ENCODE measurements at places on chromosomes 1 and 21.

GRCh38 chr1:176996456-176997090 is 167.9 kb downstream of the ASTN1 start:
- H3K4me3 ChIP-seq: no peak overlapping the region
- H3K27me3 ChIP-seq: peaks cover 6% of the 10 kb centered on the region
- no peak overlapping the region for H3K27ac ChIP-seq
- no peaks in the 10 kb centered on the region for H3K36me3 ChIP-seq

GRCh38 chr1:204416589-204417073 is 5.0 kb upstream of the PPP1R15B start:
- peaks cover 21% of the 10 kb centered on the region for H3K4me1 ChIP-seq
- H3K27ac ChIP-seq: no peak overlapping the region
- H3K4me3 ChIP-seq: no peak overlapping the region

DNA sequence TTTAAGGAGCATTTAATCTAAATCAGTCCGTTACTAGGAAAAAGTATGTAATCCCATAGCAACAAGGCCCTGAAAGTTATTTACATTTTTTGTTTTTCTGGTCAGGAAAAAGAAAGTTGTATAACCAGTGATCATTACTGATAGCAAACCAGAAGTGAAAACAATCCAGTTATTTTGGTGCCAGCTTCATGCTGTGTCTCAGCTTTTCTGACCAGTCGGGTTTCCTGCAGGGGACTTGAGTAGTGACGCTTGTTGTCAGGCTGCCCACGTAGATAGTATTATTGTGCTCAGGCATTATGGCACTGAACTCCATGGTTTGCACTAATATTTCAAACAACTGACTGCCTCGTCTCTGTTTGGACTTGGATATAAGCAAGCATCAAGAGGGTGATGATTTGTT is 55.2 kb downstream of the SASS6 start:
- peaks cover 33% of the 10 kb centered on the region for H3K36me3 ChIP-seq
- no peak for DNase-seq
- peaks cover 13% of the 10 kb centered on the region for H3K4me1 ChIP-seq
- no peak overlapping the region for H3K4me3 ChIP-seq

- peak; percentile 83 for DNase-seq
- H3K4me3 ChIP-seq: peak within 1 kb of the TSS; percentile 88
- H3K27me3 ChIP-seq: no peaks in the 10 kb centered on the region
- peaks cover 11% of the 10 kb centered on the region for H3K36me3 ChIP-seq
- H3K27ac ChIP-seq: peak within 1 kb of the TSS; percentile 92
Observed at GRCh38 chr21:14545906-14546480, at the start of gene SAMSN1. TSS of gene SAMSN1 (minus strand) at chr21:14546315. CDS start at chr21:14546261, 54 bp downstream.

GRCh38 chr1:183791319-183791718 is 13.6 kb upstream of the RGL1 start:
- DNase-seq: no peak
- H3K4me1 ChIP-seq: no peaks in the 10 kb centered on the region
- H3K27me3 ChIP-seq: no peaks in the 10 kb centered on the region
- no peak overlapping the region for H3K4me3 ChIP-seq
- H3K36me3 ChIP-seq: no peaks in the 10 kb centered on the region
- H3K27ac ChIP-seq: no peak overlapping the region

DNA sequence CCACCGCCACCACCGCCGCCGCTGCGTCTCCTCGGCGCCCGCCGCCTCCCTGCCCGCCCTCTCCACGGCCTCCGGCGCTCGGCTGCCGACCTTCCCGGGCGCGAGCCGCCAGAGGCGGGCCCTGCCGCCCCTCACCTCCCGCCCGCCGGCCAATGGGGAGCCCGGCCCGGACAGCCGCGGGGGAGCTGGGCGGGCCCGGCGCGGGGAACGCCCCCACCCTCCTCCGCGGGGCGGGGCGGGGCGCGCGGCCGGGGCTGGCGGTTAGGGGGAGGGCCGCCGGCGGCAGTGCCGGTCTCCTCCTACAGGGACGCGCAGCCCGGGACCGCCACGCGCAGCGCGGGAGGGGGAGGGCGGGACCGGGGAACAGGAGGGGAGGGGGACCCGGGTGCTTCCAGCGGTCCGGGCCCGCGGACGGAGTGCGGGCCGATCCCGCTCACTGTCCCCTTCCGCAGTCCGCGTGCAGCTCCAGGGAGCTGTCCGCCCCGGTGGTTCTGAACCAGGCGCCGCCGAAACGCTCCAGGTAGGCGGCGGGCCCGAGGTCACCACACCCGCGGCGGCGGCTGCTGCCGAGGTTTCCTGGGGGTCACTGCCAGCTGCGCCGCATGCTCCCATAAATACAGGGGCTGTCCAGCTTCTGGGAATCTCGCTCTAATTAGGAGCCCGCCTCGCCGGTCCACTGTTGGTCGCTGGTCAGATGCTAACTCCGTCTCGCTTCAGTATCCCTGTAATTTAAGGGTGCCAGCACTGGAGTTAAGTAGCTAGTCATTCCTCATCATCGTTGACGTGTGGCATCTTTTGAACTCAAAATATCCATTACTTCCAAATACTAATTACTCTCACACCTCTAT is at the start of gene PGBD5:
Gene PGBD5 (minus strand): TSS at position 87 of the 848 bp plus-strand sequence. CDS start 404 bp downstream, outside the sequence.
- peak within 1 kb of the TSS; percentile 59 for H3K4me3 ChIP-seq
- H3K27me3 ChIP-seq: peaks cover 59% of the 10 kb centered on the region
- H3K36me3 ChIP-seq: no peaks in the 10 kb centered on the region
- DNase-seq: peak; percentile 77

DNA sequence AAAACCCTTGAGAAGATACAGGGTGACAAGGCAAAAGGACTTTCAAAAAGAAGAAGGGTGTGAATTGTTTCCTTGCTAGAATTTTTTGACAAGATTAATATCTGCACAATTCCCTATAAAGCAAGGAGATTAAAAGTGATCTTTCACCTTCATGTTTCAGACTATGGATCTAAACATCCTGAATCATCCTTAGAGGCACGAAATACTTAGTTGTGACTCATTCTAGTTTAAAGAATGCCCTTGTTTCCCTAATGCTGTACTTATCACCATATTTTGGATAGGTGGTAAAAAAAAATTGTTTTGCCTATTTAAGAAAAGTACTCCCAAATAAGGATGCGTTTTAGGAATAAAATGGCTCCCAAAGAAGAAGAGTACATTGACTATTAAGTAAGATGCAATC is 415.1 kb downstream of the LRRIQ3 start:
- H3K4me3 ChIP-seq: no peak overlapping the region
- no peak for DNase-seq
- no peaks in the 10 kb centered on the region for H3K36me3 ChIP-seq
- no peaks in the 10 kb centered on the region for H3K4me1 ChIP-seq

DNA sequence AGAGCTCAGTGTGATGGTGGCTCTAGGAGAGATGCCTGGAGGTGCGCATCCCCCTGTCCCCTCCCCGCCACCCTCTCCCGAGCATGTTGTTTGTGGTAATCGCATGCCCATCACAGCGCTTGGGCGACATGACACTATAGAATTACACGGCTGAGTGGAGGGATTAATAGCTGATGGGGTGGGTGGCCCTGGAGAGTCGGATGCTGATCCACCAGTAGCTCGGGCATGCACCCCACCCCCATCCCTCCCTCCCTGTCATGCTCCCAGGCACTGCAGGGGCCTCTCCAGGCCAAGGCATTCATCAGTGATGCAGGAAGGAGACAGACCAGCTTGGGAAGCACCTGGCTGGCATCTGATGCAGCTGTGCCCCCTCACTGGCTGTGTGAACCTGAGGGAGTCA is 159.0 kb upstream of the IGSF21 start:
- H3K27me3 ChIP-seq: peaks cover 6% of the 10 kb centered on the region
- no peaks in the 10 kb centered on the region for H3K36me3 ChIP-seq
- DNase-seq: no peak

DNA sequence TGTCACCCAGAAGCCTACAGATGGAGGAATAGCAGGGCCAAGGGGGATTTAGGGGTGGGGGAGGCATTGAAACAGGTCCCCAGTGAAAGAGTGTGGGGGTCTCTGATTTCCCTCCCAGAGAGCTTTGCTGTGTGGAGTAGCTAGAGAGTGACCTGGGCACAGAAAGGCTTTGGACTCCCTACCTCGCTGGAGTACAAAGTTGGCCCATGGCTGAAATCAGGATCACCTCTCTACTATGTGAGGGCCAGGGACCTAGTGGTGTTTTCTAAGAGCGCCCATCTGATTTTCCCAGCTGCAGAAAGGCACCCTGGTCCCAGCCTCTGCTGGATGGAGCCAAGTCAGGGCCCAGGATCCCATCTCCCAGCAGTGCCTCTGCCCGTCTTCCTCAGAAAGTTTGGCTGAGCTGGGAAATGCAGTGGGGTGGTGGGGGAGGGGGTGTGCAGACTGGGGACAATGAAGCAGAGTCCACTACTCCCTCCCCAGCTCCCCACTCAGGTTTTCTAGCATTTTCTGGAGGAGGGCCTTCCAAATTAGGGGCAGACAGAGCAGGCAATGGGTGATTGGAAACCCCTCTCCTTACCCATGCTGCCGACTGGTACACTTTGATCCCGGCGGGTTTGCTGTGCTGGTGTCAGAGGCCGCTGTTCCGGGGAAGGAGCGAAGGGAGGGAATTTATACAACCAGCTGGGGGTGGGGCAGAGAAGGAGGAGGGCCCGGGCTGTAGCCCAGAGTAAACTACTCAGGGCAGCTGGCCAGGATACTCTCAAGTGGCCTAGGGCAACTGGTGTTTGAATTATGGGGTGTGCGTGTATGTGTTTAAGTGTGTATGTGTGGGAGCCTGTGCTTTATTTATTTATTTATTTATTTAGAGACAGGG is at the start of gene SELENBP1:
Gene SELENBP1 (minus strand): TSS at position 648 of the 877 bp plus-strand sequence. CDS start 64 bp downstream, at position 584.
- H3K4me1 ChIP-seq: no peaks in the 10 kb centered on the region
- no peak for DNase-seq
- H3K4me3 ChIP-seq: no peak within 1 kb of the TSS
- H3K27ac ChIP-seq: no peak within 1 kb of the TSS

GRCh38 chr1:87428367-87428766 is 99.7 kb downstream of the LMO4 start:
- no peak overlapping the region for H3K4me3 ChIP-seq
- no peak for DNase-seq
- no peak overlapping the region for H3K27ac ChIP-seq
- H3K4me1 ChIP-seq: no peaks in the 10 kb centered on the region

GRCh38 chr1:225868631-225869330 is 13.4 kb downstream of the TMEM63A start:
- H3K27me3 ChIP-seq: no peaks in the 10 kb centered on the region
- no peak for DNase-seq
- peaks cover 46% of the 10 kb centered on the region for H3K4me1 ChIP-seq
- peaks cover 14% of the 10 kb centered on the region for H3K36me3 ChIP-seq
- H3K27ac ChIP-seq: no peak overlapping the region

GRCh38 chr1:80542231-80542630 is 1258.5 kb upstream of the ADGRL2 start:
- no peak overlapping the region for H3K27ac ChIP-seq
- no peak for DNase-seq
- H3K36me3 ChIP-seq: no peaks in the 10 kb centered on the region

GRCh38 chr1:160610569-160611242 is 31.4 kb upstream of the CD84 start:
- H3K36me3 ChIP-seq: peaks cover 49% of the 10 kb centered on the region
- H3K4me1 ChIP-seq: peaks cover 50% of the 10 kb centered on the region
- H3K4me3 ChIP-seq: no peak overlapping the region
- no peak for DNase-seq
- H3K27ac ChIP-seq: peak overlapping the region; percentile 37

- H3K36me3 ChIP-seq: peaks cover 56% of the 10 kb centered on the region
- no peak overlapping the region for H3K27ac ChIP-seq
- no peaks in the 10 kb centered on the region for H3K27me3 ChIP-seq
- DNase-seq: no peak
- no peak overlapping the region for H3K4me3 ChIP-seq
Observed at GRCh38 chr1:176141449-176141848, 65.6 kb downstream of the COP1 start.

- peaks cover 8% of the 10 kb centered on the region for H3K4me1 ChIP-seq
- no peaks in the 10 kb centered on the region for H3K27me3 ChIP-seq
- no peak overlapping the region for H3K27ac ChIP-seq
- no peak overlapping the region for H3K4me3 ChIP-seq
- H3K36me3 ChIP-seq: peaks cover 2% of the 10 kb centered on the region
Observed at GRCh38 chr1:5918275-5918649, 74.0 kb downstream of the NPHP4 start.

GRCh38 chr1:76053021-76053420 is 21.5 kb upstream of the ST6GALNAC3 start:
- no peak overlapping the region for H3K4me3 ChIP-seq
- H3K27ac ChIP-seq: no peak overlapping the region
- DNase-seq: peak; percentile 21
- H3K4me1 ChIP-seq: peaks cover 4% of the 10 kb centered on the region
- peaks cover 3% of the 10 kb centered on the region for H3K27me3 ChIP-seq

DNA sequence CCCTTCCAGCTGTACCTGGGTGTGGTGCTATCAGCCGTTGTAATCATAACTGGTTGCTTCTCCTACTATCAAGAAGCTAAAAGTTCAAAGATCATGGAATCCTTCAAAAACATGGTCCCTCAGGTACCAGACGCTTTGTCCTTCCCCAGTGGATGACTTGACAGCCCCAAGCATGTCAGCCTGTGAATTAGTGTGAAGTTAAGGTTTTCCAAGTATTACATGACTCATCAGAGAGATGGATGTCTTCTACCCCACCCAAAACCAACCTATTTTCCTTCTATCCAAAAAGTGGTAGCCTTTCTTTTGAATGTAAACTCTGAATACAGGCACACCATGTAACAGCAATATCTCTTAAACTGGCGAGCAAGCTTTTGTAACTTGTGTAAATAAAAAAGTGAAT is 15.1 kb downstream of the ATP1A1 start:
- no peak overlapping the region for H3K4me3 ChIP-seq
- H3K36me3 ChIP-seq: peaks cover 66% of the 10 kb centered on the region
- peak overlapping the region; percentile 79 for H3K27ac ChIP-seq
- no peaks in the 10 kb centered on the region for H3K27me3 ChIP-seq
- no peak for DNase-seq

GRCh38 chr1:23304140-23304620 is 39.9 kb downstream of the HNRNPR start:
- H3K4me1 ChIP-seq: no peaks in the 10 kb centered on the region
- no peak for DNase-seq
- H3K27ac ChIP-seq: no peak overlapping the region
- no peaks in the 10 kb centered on the region for H3K27me3 ChIP-seq

Data from activated naive CD4-positive, alpha-beta T cell treated with anti-CD3 and anti-CD28 coated beads for 36 hours (primary cell).